ENCODE measurements at places on chromosomes 16 and 17. TPM values are rescaled to one million over a fixed set of nuclear protein-coding genes. Genes with fewer than 3 reads are reported as not detected.

DNA sequence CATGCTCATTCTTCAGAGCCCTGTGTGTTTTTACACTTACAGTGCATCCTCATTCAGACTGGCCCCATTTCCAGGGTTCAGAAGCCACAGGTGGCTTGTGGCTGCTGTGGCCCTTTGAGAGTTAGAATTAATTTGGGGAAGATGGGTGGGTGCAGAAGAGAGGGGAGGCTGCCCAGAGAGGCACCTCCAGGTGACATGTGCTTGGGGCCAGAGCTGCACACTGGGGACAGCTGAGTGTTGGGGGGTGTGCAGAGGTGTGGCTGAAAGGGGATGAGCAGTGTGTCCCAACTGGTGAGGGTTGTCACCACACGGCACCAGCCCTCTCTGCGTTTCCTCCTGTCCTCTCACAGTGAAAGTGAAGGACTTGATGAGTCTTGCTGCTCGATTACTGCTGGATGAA lies 6.9 kb upstream of the EIF1 start:
- no peaks in the 10 kb centered on the region for H3K36me3 ChIP-seq
- no peak overlapping the region for H3K27ac ChIP-seq
- no peaks in the 10 kb centered on the region for H3K27me3 ChIP-seq
- no peak overlapping the region for H3K4me3 ChIP-seq

GRCh38 chr17:66715076-66715675 lies 119.7 kb upstream of the CACNG5 start:
- H3K36me3 ChIP-seq: no peaks in the 10 kb centered on the region
- no peak overlapping the region for H3K4me3 ChIP-seq
- peaks cover 13% of the 10 kb centered on the region for H3K4me1 ChIP-seq
- no peak overlapping the region for H3K27ac ChIP-seq
- no peak for DNase-seq

GRCh38 chr17:5437721-5438317 lies 1.1 kb downstream of the C1QBP start:
- no peak for DNase-seq
- H3K27me3 ChIP-seq: no peaks in the 10 kb centered on the region
- peak overlapping the region; percentile 80 for H3K4me3 ChIP-seq
- H3K36me3 ChIP-seq: peaks cover 65% of the 10 kb centered on the region

LGALS9B gene
- not detected for total RNA-seq

- no peaks in the 10 kb centered on the region for H3K4me1 ChIP-seq
- no peaks in the 10 kb centered on the region for H3K27me3 ChIP-seq
- no peak for DNase-seq
- H3K27ac ChIP-seq: no peak overlapping the region
These were observed 484.1 kb downstream of the SLC39A11 start for GRCh38 chr17:72608436-72608835.

KRTAP4-1 gene
- not detected for total RNA-seq

TPSD1 gene
- 1.7 TPM for total RNA-seq

- no peak for DNase-seq
- H3K27me3 ChIP-seq: no peaks in the 10 kb centered on the region
These were observed 123.4 kb downstream of the NTN1 start for GRCh38 chr17:9144502-9145249.

PYDC1 gene
- not detected for total RNA-seq

- H3K4me1 ChIP-seq: peaks cover 19% of the 10 kb centered on the region
- no peaks in the 10 kb centered on the region for H3K36me3 ChIP-seq
- H3K27me3 ChIP-seq: no peaks in the 10 kb centered on the region
- DNase-seq: no peak
These were observed 46.8 kb downstream of the HIC1 start for GRCh38 chr17:2101448-2102257.

DNA sequence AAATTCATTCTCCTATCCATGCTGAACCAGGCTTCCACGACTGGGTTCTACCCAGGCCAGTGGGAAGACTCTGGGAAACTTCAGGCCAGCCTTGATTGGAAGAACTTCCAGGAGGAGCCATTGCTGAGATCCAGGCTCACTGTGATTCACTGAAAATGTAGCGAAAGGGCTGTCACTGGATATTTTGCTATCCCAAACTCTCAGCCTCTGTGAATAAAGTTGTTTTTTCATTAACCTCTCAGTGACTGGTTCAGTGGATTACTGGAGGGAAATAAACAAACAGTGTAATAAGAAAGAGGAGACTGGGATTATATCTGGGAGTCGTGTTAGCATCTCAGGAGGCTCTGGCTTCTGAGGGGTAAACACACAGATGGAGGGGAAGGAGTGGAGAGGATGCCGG lies 3.1 kb downstream of the FOXL1 start:
- no peaks in the 10 kb centered on the region for H3K36me3 ChIP-seq
- H3K27ac ChIP-seq: no peak overlapping the region
- H3K27me3 ChIP-seq: no peaks in the 10 kb centered on the region
- DNase-seq: no peak

- no peak overlapping the region for H3K4me3 ChIP-seq
- peaks cover 10% of the 10 kb centered on the region for H3K4me1 ChIP-seq
- H3K27ac ChIP-seq: no peak overlapping the region
- no peaks in the 10 kb centered on the region for H3K36me3 ChIP-seq
- no peak for DNase-seq
- H3K27me3 ChIP-seq: no peaks in the 10 kb centered on the region
These were observed 28.1 kb downstream of the HASPIN start for GRCh38 chr17:3751836-3752235.

GRCh38 chr17:73718912-73719311 lies 74.7 kb upstream of the SDK2 start:
- DNase-seq: no peak
- peaks cover 8% of the 10 kb centered on the region for H3K4me1 ChIP-seq
- H3K4me3 ChIP-seq: no peak overlapping the region
- no peaks in the 10 kb centered on the region for H3K36me3 ChIP-seq
- H3K27me3 ChIP-seq: peaks cover 33% of the 10 kb centered on the region

SCARF1 gene
- total RNA-seq: 11.9 TPM

- no peak overlapping the region for H3K4me3 ChIP-seq
- peaks cover 87% of the 10 kb centered on the region for H3K4me1 ChIP-seq
- H3K27ac ChIP-seq: no peak overlapping the region
- no peaks in the 10 kb centered on the region for H3K27me3 ChIP-seq
- H3K36me3 ChIP-seq: peaks cover 63% of the 10 kb centered on the region
- DNase-seq: no peak
These were observed 7.8 kb downstream of the CSF3 start for GRCh38 chr17:40022961-40023541.

- DNase-seq: no peak
- no peak overlapping the region for H3K4me3 ChIP-seq
- H3K27ac ChIP-seq: no peak overlapping the region
- peaks cover 22% of the 10 kb centered on the region for H3K4me1 ChIP-seq
- no peaks in the 10 kb centered on the region for H3K27me3 ChIP-seq
These were observed 110.4 kb downstream of the MRTFB start for GRCh38 chr16:14181371-14182050.

AANAT gene
- total RNA-seq: not detected

- H3K4me1 ChIP-seq: no peaks in the 10 kb centered on the region
- H3K36me3 ChIP-seq: no peaks in the 10 kb centered on the region
- no peak for DNase-seq
- H3K4me3 ChIP-seq: no peak overlapping the region
These were observed 520.5 kb downstream of the CDH13 start for GRCh38 chr16:83147244-83147643.

DNA sequence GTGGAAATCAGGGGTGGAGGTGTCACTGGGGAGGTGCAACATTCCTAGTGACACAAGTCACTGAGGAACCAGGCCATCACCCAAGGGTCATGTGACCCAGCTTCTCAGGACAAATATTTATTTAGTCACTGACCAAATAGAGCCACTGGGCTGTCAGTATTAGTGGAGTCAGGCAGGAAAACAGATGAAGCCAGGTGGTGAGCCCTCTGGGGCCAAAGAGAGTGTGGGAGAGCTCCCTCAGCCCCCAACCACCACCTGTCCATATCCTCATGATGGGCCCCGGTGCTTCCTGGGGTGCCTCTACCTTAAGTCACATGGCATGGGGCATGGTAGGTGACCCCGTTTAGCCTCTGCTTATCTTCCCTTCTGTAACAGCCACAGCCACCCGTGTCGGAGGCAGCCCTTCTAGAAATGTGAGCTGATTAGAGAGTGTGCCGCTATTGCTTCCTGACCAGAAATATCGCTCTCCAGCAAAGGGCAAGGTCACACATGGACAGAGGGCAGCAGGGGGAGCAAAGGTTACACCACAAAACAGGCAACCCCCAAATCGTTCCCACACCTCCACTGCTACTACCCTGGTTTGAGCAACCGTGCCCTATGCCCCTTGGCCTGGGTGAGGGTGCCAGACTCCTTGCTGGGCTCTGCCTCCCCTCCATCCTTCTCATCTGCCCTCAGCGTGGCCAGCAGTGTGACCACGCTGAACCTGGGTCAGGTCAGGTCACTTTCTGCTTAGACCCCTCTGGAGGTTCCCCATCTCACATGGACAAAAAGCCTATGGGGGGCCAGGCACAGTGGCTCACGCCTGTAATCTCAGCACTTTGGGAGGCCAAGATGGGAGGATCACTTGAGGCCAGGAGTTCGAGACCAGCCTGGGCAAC lies 8.6 kb upstream of the AKTIP start:
- H3K27ac ChIP-seq: no peak overlapping the region
- H3K4me1 ChIP-seq: peaks cover 10% of the 10 kb centered on the region
- H3K27me3 ChIP-seq: no peaks in the 10 kb centered on the region
- H3K4me3 ChIP-seq: no peak overlapping the region

GRCh38 chr17:51032850-51033249 lies 87.8 kb downstream of the SPAG9 start:
- peaks cover 20% of the 10 kb centered on the region for H3K36me3 ChIP-seq
- no peak overlapping the region for H3K4me3 ChIP-seq
- DNase-seq: no peak
- H3K27me3 ChIP-seq: no peaks in the 10 kb centered on the region

DNA sequence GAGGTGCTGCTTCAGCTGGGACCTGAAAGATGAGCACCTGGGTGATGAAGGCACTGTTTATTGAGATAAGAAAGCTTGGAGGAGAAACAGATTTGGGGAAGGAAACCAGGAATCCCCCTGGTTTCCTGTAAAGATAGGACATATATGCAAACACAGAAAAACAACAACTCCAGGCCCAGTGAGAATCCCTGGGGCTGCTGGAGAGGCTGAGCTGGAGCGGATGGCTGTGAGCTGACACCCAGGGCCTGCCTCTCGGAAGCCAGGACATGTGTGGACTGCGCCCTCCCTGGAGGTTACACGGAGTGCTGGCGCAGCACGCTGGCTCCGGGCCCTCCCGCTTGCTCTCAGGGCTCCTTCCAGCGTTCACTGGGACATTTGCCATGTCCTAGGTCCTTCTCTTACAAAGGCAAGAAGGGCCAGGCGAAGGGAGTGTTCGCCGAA lies 57.5 kb downstream of the CYB5B start:
- peak overlapping the region; percentile 46 for H3K4me3 ChIP-seq
- H3K27ac ChIP-seq: peak overlapping the region; percentile 75
- peak; percentile 92 for DNase-seq
- no peaks in the 10 kb centered on the region for H3K36me3 ChIP-seq
- peaks cover 25% of the 10 kb centered on the region for H3K4me1 ChIP-seq

DNA sequence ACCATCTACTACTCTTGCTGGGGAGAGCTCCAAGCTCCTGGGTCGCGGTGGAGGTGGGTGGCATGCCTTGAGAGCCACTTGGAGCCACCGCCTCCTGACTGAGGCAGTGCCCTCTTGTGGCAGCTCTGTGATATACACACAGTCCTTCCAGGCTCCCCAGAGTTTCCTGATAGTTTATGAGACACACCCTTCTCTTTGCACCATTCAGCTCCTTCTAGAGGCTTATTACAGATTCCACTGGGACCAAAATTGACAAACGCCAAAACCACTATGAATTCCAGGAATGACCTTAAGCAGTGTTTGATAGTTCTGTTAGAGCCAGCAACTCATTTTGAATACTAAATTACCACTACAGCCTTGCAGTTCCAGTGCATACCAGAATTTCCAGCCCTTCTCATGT lies 170.1 kb upstream of the CDH13 start:
- H3K4me3 ChIP-seq: no peak overlapping the region
- DNase-seq: no peak
- H3K27ac ChIP-seq: no peak overlapping the region
- H3K27me3 ChIP-seq: no peaks in the 10 kb centered on the region
- no peaks in the 10 kb centered on the region for H3K36me3 ChIP-seq
- no peaks in the 10 kb centered on the region for H3K4me1 ChIP-seq

ZNF624 gene
- 4.5 TPM for total RNA-seq

- H3K36me3 ChIP-seq: no peaks in the 10 kb centered on the region
- H3K27me3 ChIP-seq: peaks cover 38% of the 10 kb centered on the region
- no peak overlapping the region for H3K4me3 ChIP-seq
- peak; percentile 78 for DNase-seq
These were observed 18.2 kb downstream of the IGF2BP1 start for GRCh38 chr17:49015179-49015923.

GRCh38 chr17:74087002-74087585 lies 116.4 kb upstream of the RPL38 start:
- H3K27ac ChIP-seq: no peak overlapping the region
- no peak for DNase-seq
- H3K27me3 ChIP-seq: peaks cover 55% of the 10 kb centered on the region

KRTAP4-6 gene
- not detected for total RNA-seq

CD19 gene
- total RNA-seq: not detected

DNA sequence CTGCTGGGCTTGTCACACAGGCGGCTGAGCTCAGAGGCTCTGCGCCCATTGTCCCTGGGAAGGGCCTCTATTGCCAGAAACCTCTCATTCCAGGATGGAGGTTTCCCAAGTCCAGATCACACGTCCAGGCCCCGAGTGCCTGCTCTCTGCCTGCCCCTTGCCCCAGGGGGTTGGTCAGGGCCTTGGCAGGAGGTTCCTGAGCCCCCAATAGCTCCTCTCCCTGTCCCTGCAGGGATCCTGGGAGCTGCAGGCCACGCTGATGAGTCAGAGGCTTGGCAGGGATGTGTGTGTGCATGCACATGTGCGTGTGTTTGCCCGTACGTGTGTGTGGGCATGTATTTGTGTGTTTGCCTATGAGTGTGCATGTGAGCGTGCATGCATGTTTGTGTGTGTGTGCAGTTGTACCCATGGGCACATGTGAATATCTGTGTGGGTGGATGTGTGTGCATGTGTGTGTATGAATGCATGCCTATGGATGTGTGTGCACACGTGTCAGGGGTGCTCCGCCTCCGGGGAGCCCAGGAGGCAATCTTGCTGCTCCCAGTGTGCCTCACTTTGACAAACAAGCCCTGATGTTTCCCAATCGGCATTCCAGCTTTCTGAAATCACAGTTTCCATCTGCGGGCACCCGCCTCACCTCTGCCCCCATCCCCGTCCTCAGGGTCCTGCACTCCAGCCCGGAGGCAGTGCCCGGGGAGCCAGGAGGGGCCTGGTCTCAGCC lies 98.4 kb upstream of the GSE1 start:
- no peak for DNase-seq
- no peaks in the 10 kb centered on the region for H3K27me3 ChIP-seq
- H3K4me3 ChIP-seq: no peak overlapping the region
- H3K27ac ChIP-seq: peak overlapping the region; percentile 47
- H3K36me3 ChIP-seq: no peaks in the 10 kb centered on the region
- H3K4me1 ChIP-seq: peaks cover 31% of the 10 kb centered on the region

GRCh38 chr16:78094166-78094565 lies 5.3 kb upstream of the WWOX start:
- no peaks in the 10 kb centered on the region for H3K36me3 ChIP-seq
- DNase-seq: no peak
- peaks cover 6% of the 10 kb centered on the region for H3K4me1 ChIP-seq

Measured in esophagus muscularis mucosa (tissue), 4 donors.